NCI-H69 (cell line): ENCODE measurements at places on chromosomes 13 and 19.

GRCh38 chr19:44741841-44742329 lies 6.6 kb upstream of the BCL3 start:
- DNase-seq: peak; percentile 91

DNA sequence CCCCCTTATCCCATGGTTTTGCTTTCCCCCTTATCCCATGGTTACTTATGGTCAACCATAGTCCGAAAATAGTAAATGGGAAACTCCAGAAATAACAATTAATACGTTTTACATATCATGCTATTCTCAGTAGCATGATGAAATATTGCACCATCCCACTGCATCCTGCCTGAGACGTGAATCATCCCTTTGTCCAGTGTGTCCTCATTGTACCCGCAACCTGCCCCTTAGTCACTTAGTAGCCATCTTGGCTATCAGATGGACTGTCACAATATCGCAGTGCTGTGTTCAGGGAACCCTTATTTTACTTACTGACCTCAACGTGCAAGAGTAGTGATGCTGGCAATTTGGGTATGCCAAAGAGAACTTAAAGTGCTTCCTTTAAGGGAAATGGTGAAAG lies 10.5 kb upstream of the NBEA start:
- no peak for DNase-seq

GRCh38 chr13:61192826-61193225 lies 222.8 kb downstream of the PCDH20 start:
- peak; percentile 27 for DNase-seq

DNA sequence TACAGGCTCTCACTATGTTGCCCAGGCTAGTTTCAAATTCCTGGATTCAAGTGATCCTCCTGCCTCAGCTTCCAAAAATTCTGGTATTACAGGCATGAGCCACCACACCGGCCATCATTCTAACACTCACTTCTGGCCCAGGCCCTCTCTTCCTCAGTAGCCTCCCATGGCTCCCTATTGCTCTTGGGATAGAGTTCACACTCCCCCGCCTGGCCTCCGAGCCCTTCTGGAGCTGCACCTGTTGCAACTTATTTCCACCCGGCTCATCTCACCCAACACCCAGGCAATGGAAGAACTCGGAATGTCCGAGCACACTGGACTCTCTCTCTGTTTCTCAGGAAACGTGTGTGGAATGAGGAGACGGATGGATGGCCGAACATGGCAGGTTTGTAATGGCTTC lies 9.0 kb upstream of the SBK3 start:
- no peak for DNase-seq

DNA sequence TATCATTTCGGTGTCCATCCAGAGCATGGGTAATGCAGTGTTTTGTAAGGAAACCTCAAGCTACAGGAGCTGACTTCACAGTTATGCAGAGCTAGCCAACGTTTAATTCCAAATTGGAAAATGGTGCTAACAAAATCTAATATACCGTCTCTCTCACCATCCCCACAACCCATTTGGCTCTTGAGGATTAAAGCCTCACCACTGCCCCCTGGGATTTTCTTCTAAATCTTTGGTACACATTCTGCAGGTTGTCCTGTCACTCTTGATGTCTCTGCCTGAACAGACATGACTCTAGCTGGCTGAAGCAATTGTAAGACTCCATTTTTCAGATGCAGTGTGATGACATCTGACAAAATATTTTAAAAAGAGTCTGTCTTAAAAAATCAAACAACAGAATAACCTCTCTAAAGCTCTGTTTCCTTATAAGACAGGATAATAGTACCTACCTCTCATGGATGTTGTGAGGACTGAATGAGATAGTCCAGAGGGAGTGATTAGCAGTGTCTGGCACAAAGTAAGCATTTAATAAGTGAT lies 451.8 kb downstream of the SUCLA2 start:
- DNase-seq: no peak

GRCh38 chr13:109610517-109610916 lies 175.9 kb downstream of the IRS2 start:
- no peak for DNase-seq

GRCh38 chr13:40697711-40698110 lies 31.3 kb upstream of the FOXO1 start:
- no peak for DNase-seq

DNA sequence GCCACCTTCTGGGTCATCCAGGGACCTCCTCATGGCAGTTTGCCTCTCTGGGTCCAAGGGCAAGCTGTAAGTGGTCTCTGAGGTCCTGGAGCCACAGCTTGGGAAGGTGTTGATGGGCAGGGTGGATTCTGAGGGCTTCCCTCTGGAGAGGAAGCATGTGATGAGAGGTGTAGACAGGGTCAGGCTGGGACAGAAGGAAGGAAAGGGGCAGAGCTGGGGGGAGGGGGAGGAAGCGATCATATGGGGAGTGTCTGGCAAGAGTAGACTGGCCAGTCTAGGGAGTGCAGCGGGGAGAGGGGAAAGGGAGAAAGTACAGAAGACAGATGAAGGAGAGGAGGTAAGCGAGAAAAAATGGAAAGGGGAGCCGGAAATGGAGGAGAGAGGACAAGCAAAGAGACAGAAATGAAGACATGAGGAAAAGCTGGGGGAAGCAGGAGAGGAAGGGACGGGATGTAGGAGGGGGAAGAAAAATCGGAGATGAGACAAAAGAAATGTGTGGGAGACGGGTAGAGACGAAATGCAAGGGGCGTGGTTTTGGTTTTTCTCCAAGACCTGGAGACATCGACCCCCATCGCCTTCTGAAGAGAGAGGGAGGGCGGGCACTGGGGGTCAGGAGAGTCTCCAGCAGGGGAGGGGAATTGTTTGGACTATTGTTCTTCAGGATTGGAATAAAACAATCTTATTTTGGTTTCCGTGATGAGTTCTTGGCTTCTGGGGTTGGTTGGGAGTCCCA lies 26.6 kb downstream of the ZSWIM9 start:
- peak; percentile 44 for DNase-seq

- no peak for DNase-seq
These were observed 844.9 kb upstream of the SLITRK5 start for GRCh38 chr13:86826232-86826631.

GRCh38 chr19:6287269-6287885 lies 7.6 kb upstream of the MLLT1 start:
- DNase-seq: no peak

GRCh38 chr19:49097453-49098288 lies 12.4 kb downstream of the SNRNP70 start:
- peak; percentile 86 for DNase-seq

GRCh38 chr19:49210108-49210900 lies 52.7 kb downstream of the TRPM4 start:
- no peak for DNase-seq

- DNase-seq: peak; percentile 73
These were observed 628 bp upstream of the ZNF813 start for GRCh38 chr19:53466726-53467484.
